GM23338 (cell line): ENCODE measurements at places on chromosomes 7 and 10.

GRCh38 chr10:70277396-70278030 is 6.3 kb downstream of the NPFFR1 start:
- DNase-seq: no peak

DNA sequence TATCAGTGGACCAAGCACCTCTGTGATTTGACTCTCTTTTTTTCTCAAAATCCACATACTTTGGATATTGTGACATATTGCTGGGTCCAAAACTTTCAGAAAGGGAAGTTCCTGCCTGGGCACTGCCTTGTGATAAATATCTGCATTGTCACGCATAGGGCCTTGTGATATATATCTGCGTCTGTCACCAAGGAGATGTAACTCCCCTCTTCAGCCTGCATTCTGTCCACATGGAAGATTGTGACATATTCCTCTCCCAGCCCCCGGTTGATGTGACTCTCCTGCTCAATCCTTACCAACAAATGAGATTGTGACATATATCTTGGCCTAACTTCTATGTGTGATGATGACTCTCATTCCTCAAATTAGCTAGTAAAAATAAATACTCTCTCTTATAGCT is 25.4 kb upstream of the ZNF107 start:
- DNase-seq: no peak

- no peak for DNase-seq
Measured at GRCh38 chr7:29084832-29085231, 61.5 kb downstream of the CPVL start.

- DNase-seq: no peak
Measured at GRCh38 chr7:115145512-115145911, 223.6 kb downstream of the MDFIC start.

DNA sequence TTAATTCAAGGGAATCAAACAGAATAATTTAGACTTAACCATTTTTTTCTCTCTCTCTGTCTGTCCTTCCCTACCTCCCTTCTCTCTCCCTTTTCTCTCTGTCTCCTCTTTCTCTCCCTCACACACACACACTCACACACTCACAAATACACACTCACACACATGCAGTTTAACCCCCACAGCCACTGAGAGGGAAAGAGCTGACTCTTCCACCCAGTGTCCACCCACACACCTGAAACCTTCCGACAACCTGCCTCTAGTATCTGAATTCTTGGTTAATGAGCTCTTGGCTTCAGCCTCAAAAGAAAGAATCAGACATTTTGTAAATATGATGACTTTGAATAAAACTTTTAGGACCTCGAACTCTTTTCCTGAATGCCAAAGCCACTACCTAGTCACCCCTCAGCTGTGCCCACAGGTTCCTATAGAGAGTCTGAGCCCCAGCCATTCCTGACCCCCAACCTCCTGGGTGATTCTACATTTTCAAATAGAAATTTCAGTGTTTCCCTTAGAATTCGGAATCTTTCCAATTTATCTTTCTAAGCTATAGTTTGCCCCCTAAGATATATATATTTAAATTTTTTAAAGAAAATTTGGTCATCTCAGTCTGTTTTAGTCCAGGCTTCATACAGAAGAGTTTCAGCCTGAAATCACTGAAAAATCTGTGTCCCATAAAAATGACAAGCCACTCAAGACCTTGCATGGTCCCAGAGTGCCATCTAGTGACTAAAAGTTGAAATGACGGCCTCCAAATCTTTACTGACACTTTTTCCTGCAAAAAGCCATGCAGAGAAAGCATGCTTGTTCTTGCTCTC is 202.8 kb downstream of the IPMK start:
- peak; percentile 74 for DNase-seq

- no peak for DNase-seq
Measured at GRCh38 chr10:43044448-43044921, 32.4 kb upstream of the RET start.

DNA sequence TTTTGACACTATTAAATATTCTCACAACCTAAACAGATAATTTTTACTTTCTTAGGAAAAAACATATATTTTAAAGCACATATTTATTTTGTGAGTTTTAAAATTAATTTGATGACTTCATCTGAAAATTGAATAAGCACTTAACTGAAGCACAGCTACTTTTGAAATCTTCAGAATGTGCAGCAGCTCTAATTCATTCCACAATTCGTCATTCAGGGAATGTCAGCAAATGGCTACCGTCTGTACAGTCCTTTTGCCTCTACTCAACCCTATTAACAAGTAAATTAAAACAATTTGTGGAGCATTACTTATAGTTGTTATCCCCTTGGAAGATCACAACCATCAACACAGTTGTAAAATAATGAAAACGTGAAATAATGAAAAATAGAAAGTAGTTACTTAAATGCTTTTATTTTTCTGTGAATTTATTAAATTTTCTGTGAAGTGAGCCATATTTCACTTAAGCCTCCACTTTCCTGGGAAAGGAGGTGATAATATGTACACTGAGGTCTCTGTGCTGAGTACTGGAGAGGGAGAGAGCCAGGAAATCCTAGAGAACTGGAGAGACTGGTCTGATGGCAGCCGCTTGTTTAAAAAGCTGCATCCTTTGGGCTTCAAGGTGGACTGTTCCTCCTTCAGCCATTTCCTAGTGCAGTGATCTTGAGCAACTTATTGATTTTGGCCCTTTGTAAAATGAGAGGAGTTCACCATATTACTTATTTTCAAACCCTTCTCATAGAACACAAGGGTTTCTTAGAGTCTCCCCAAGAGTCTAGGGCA is 70.6 kb downstream of the REEP3 start:
- DNase-seq: no peak

DNA sequence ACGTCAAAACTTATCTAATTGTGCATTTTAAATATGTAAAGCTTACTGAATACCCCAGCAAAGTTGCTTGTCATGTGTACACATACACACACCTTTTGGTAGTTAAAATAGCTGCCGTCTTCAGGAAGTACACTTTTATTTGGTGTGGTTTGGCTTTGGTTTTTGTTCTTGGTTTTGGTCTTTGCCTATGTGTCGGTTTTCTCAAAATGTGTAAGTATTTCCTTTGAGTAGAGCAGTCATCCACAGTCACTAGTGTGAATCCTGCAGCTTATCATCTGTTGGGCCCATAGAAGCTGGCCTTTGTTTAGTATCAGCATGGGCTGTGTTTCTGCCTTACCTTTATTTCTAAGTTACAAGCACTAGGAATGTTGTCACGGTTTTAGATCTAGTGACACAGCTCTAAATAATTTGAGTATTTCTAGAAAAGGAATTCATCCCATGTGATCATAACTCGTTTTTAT is 35.3 kb downstream of the NET1 start:
- no peak for DNase-seq

DNA sequence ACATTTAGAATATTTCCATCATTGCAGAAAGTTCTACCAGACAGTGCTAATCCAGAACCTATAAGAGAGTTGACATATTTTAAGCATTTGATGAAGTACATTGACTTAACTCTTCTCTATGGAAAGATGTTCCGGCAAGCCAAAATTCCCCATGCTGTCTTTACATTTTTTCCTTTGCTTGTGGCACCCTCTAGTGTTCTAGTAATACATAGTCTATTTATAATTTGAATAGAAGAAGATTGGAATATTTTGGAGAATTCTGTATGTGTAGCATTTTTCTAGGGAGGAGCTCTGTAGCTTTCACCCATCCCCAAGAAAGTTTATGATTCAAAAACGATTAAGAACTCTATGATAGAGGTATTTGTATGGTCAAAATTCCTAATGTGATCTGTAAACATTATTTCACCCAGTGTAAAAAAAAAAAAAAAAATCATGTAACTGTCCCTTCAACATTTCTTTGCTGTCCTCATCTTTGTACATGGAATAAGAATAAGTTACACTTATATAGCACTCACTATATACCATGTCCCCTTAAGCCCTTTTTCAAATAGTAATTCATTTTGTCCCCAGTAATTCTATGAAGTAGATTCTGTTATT is 33.2 kb downstream of the NRF1 start:
- DNase-seq: peak; percentile 54

GRCh38 chr7:44964384-44964830 is 14.4 kb downstream of the MYO1G start:
- peak; percentile 58 for DNase-seq

DNA sequence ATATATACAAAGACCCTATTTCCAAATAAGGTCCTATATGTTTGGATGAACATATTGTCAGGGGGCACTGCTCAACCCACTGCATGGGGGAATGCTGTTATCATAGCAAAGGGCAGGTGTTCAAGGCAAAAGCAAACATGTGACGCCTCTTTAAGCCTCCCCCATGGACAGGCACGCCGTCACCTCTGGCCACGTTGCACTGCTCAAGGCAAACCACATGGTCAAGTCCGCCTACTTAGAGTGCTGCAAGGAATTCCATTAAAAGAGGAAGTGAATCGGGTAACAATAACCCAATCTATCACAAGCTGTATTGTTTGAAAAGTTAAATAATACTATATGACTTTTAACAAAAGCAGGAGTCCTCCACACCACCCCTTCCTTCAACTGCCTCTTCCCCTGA is 8.8 kb upstream of the CALD1 start:
- no peak for DNase-seq

GRCh38 chr10:97017474-97017903 is 168.3 kb downstream of the SLIT1 start:
- DNase-seq: no peak

DNA sequence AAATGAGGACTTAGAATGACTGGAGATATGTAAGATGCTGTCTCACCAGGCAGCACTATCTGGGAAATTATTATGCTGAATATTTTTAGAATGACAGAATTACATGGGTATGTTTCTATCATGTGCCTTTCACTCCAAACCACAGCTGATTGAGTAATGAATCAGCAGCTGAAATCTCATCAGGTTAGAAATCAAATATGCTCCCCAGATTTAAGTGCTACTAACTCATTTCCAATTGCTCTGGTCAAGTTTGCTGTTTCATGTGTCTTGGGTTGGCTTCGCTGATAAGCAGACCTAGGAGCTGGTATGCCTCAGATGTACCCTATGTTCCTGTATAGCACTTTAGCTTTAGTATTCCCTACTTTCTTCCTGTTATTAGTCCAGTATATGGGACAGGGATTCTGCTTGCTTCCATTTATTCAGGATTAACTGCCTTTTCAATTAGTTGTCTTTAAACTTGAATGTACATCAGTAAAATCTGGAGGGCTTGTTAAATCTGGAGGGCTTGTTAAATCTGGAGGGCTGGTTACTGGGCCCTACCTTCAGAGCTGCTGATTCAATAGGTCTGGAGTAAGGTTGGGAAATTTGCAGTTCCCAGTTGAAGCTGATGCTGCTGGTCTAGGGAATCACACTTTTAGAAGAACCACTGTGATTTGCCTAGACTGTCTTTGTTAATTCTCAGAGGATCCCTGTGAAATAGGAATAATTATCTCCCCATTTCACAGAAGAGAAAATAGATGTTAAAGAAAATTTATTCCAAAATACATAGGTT is 172.9 kb downstream of the DKK1 start:
- DNase-seq: no peak

GRCh38 chr7:96707901-96708774 is 1.5 kb downstream of the SEM1 start:
- DNase-seq: no peak

GRCh38 chr7:140079121-140079536 is 16.4 kb upstream of the PARP12 start:
- peak; percentile 82 for DNase-seq

- DNase-seq: no peak
Measured at GRCh38 chr7:108046952-108047506, 44.1 kb upstream of the LAMB1 start.

DNA sequence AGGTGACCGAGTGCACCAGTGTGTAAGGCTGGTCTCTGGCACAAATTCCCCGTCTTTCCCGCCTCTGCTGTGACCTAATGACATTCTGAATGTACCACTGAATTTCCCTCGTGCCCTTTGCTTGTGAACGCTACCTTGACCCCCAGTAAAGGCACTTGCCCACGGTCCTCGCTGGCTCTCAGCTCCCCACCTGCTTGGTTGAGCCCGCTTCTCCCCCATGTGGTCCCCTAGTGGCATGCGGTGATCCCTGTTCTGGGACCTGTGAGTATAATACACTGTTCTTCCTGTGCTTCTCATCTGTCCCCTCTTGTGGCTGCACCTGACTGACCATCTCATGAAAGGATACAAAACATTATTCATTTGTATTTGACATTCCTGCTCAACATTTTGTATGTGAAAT is 495.7 kb downstream of the INHBA start:
- DNase-seq: peak; percentile 65

DNA sequence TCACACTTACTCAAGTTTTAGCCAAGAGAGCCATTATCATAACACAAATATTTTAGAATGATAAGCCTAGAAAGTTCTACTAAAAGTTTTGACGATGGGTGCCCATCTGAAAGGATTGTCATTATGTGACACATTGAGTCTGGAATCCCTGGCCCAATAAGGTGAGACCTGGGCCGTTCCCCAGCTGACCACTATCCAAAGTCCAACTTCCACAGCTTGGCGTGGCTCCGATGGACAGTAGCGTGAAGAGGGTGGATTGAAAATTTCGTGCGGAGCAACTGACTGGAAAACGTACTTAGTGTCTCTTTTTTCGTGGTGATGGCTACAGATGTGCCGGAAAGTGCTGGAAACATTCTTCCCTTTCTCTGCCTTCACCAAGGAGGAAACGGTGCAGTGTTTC is 439.0 kb upstream of the ZMIZ1 start:
- no peak for DNase-seq

DNA sequence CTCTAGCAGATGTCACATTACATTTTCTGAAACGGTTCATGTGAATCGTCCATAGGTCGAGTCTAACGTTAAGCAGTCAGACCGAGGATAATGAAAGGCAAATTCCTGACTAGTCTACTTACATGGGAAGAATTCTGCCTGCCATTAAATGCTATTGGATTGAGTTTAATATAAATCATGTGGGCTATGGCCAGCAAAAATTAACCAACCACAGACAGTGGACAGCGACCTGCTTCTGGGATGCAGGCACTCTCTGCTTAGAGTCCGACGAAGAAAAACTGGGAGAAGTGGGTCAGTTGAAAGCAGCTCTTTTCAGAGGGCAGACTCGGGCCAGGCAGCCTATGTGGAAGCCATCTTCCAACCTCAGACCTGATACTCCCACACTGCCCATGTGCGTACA is 16.6 kb downstream of the PIP4K2A start:
- no peak for DNase-seq

GRCh38 chr10:36109399-36110023 is 467.4 kb upstream of the FZD8 start:
- DNase-seq: no peak

DNA sequence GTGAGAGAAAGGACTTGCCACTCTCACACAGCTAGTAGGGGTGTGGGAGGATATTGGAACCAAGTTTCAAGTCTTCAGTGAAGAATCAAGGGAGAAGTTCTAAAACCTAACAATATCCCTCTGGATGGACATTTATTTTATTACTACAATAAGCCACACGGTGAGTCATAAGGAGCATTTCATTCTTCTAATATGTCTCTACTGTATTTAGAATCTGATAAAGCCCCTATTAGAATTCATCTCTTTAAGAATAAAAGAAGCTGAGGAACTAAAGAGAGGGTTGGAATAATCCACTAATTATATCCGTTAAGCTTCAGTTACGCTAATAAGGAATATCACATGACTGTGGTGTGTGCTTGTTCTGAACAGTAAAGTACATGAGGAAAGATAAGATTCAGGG is 40.9 kb upstream of the ATRNL1 start:
- no peak for DNase-seq
